SK-N-SH treated with all-trans-retinoic acid at 6 μM for 48 hours (cell line): ENCODE measurements at places on chromosomes 6 and 20.

- ATAC-seq, result no peak
Observed at GRCh38 chr20:20205141-20205861, 153.0 kb downstream of the CFAP61 start.

DNA sequence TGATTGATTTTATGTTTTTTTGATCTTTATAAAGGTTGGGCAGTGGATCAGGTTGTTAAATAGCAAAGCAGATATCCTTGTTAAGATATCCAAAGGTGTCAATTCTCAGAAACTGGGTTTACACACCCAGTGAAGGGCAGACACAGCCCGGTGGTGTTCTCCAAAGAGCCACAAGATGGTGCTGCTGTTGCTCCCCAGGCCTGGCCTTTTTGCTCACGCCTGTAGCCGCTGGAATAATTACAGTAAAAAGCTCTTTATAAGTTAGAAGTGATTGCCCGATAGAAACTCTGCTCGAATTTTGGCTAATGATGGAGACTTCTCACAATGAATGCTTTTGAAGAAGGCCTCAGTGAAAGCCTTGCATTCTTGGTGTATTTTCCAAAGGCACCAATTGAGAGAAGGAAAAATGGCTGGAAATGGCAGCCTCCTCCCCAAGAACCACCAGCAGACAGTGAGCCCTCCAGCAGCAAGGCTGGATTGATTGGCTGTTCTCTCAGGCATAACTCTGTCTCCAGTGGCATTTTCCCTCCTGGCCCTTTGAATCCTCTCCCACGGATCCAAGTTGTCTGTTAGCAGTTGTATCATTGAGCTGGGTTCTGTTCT, 120.5 kb upstream of the CHD6 start:
- peak; percentile 78; the same call in 1 of the 3 replicates for ATAC-seq

DNA sequence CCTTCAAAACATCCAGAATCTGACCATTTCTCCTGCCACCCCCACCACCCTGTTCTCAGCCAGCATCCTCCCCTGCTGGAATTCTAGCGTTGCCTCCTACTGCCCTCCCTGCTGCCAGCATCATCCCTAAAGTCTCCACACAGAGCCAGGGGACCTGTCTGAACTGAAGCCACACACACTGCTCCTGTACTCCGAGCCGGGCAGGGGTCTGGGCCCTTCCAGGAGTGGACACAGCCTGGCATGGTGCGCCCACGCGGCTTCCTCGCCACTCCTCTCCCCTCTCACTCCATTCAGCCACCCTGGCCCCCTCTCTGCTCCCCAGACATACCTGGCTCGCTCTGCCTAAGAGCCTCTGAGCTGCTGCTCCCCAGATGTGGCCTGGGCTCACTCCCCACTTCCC, 155.5 kb downstream of the PREX1 start:
- no peak for ATAC-seq

- ATAC-seq, result no peak
Observed at GRCh38 chr6:151624900-151625536, 131.2 kb downstream of the CCDC170 start.

GRCh38 chr6:54284161-54284860, 23.9 kb upstream of the TINAG start:
- no peak for ATAC-seq

DNA sequence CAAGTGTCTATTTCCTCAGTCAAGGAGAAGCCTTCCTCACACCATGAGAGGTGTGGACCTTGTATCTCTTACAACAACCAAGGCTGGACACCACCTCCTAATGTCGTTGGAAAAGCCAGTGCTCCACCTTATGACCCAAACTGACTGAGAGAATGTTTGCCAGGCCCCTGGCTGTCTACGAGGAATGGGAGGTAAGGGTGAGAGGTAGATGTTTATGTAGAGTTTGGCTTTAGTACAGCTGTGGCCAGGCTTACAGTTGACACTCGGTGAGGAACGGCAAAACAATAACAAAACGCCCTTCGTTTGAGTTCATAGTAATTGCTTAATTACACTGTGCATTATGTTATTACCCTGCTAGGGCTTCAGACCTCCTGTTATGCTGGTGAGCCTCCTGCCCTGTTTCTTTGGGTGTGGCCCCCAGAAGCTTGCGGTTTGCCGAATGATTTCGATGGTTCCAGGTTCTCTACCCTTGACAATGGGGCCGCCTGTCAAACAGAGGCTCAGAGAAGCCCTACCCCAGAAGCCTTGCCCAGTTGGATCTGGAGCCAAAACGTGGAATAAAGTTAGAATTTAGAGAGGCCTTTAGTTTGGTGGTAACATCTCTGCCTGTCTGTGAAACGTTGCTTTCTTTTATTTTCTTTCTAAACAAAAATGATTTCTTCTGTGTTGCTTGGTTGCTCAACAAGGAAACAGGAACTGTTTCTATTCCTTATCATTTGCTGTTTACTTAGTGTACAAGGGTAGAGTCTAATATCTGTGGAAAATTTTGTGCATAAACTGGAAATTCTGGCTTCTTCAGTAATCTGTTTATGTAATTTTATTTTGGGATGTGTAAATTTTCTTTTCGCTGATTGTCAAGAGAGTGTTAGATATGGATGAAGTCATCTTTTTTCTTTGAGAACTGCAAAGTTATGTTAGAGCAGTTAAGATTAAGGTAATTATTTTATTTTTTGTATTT, 60.4 kb upstream of the FOXQ1 start:
- no peak for ATAC-seq

- no peak for ATAC-seq
Observed at GRCh38 chr6:132548746-132549463, 3.6 kb upstream of the TAAR8 start.

GRCh38 chr6:115838763-115839401, 221.8 kb downstream of the FRK start:
- ATAC-seq, result 0 out of 3 replicates have a peak, but pooled peaks have one; percentile 53

- ATAC-seq, result no peak
Observed at GRCh38 chr6:71334768-71335167, 46.2 kb downstream of the OGFRL1 start.

DNA sequence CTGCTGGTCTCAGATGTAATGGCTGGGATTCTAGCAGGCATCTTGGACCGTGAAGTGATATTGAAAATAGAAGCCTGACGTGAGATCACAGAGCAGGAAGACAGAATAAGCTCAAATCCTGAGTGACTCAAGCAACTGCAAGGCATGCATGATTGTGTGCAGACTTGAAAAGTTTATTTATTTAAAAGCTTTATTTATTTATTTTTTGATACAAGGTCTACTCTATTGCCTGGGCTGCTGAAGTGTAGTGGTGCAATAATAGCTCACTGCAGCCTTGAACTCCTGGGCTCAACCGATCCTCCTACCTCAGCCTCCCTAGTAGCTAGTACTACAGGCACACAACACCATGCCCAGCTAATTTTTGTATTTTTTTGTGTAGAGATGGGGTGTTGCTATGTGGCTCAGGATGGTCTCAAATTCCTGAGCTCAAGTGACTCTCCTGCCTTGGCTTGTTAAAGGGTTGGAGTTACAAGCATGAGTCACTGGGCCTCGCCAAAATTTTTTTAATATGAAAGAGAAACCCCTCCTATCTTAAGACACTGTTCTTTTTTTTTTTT, 40.1 kb upstream of the RNF144B start:
- peak; percentile 34; the same call in 2 of the 3 replicates for ATAC-seq

- ATAC-seq, result no peak
Observed at GRCh38 chr20:61306937-61307475, 54.9 kb downstream of the CDH4 start.

DNA sequence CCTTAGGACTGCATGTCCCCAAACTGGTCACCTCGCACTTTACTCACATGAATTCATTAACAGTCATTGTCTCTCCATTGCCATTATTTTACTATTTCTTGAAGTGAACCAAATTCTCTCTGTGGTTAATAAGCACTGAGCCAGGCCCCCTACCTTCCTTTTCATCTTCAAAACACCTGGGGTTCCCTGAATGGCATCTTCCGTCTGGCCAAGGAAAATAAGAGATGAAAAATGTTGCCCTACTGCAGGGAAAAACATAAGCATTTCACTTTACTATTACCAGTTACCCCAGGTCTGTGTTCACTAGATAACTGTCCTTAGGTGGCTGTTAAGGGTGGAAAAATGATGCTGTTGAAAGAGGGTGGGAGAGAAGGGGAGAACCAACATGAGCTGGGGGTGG, 10.0 kb upstream of the NKX2-2 start:
- ATAC-seq, result no peak

DNA sequence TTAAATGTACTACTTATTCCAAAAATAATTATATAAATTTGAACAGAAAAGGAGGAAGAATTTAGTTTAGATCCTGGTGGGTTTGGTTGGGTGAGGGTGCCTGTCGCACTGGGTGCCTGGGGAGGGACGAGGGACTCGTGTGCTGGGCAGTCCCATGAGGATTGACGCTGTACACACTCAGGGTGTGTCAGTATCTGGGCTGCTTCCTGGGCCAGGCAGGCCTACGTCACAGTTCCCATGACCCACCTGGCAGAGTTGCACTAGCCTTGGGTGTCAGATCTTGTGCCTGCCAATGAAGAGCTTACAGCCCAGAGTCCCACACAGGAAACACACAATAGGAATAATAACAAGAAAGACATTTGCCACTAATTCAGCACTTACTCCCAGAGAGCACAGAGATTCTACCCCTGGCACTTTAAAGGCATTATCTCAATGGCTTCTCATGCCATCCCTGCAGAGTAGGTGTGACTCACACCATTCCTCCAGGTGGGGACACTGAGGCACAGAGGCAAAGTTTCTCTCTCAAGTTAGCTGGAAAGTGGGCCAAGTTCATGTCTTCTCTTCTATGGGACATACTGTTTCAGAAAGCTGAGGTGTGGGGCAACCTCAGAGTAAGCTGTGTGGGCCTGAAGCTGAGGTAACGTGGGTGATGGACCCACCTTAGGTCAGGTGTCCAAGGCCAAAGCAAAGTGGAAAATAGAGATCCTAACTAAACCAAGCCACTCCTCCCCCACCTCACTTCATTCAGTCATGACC, 1.3 kb upstream of the SDCBP2 start:
- no peak for ATAC-seq

DNA sequence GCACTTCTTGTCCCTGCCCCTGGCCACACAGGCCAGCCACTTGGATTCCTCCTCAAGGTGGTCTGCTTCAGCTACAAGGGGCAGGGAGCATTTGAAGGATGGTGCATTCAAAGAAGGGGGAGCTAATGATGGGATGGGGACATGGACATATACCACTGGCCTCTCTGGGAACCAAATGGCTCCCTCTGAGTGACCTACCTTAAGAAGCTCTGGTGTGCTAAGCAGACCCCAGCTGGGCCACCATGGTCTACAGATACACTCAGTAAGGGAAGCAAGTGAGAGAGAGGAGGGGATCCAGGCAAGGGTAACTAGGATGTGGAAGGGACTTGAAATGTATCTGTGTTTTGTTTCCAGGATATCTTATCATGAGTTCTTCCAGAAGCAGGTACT, 62.4 kb downstream of the TTI1 start:
- ATAC-seq, result no peak

DNA sequence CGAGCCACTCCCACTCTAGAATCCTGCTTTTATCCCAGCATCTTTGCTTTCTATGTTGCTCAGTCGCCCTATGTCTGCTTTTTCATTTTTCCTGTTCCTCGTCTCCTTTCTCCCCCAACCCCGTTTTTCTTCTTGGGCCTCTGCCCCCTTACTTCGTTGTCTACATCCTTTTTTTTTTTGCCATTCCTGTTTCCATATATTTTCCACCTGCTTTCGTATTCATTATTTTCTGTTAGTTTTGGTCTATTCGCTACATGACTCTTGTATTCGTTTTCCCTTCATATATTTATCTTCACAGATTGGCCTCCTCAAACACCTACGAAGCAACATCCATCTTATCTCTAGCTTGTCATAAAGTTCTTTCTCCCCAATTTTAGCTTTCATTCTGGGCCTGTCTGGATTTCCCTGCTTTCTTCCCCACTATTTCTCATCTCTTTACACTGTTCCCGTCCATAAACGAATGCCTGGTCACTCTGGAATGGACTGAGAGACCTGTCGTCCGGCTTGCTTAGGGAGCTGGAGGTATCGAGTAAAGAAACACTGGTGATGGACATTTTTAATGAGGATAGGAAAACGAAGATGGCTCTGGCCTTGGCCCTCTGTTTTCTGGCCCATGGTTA, 915 bp downstream of the PRRC2A start:
- no peak for ATAC-seq

- peak; percentile 38; the same call in 2 of the 3 replicates for ATAC-seq
Observed at GRCh38 chr6:107132330-107132954, 17.1 kb upstream of the BEND3 start.

- peak; percentile 61 for ATAC-seq
Observed at GRCh38 chr6:155185544-155185943, 78.3 kb upstream of the CLDN20 start.

GRCh38 chr20:49563015-49563980, 4.6 kb downstream of the PTGIS start:
- no peak for ATAC-seq

DNA sequence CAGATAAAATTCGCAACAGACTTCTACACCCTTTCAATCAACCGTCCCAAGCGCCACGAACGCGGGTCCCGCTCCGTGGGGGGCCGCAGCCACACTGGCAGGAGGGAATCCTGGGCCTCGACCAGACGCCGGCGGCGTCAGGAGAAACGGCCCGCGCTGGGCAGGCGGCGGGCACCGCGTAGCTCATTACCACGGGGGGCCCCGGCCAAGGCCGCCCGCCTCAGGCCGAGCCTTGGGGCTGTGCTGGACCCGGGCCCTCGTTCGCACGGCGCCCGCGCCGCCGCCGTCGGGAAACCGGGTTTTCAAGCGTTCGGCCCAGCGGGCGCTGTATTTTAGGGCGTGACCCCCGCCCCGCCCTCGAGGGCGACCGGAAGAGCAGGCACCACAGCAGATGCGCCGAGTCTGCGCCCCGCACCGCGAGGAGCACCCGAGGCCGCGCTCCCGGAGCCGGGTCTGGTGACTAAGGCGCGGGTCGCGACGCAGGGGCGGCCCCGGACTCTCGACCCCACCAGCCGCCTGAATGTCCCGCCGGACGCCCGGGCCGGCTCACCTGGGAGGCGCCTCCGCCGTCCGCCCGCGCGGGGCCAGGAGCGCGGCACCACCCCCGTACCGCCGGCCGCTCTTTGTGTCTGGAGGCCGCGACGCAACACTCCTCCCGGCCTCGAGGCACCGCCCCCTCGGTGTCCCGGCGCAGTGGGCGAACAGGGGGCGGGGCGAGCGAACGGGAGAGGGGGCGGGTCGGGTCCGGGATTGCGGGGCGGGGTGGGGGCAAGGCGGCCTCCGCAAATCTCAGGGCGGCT, at the start of gene NINL:
Gene NINL (minus strand): TSS at position 627 of the 800 bp plus-strand sequence. CDS start 58,944 bp downstream, outside the sequence.
- ATAC-seq, result peak; percentile 91

- ATAC-seq, result no peak
Observed at GRCh38 chr20:35021831-35022230, 66.2 kb downstream of the MYH7B start.

DNA sequence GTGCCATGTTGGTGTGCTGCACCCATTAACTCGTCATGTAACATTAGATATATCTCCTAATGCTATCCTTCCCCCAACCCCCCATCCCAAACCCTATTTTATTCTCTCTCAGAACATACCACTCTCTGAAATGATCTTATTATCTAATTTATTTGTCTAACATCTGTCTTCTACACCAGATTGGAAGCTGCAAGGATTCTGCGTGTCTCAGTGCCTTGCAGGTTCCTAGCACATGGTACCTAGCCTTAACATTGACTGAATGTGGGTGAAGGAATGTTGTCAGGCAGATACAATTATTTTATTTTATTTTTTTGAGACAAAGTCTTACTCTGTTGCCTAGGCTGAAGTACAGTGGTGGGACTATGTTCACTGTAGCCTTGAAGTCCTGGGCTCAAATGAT, 124.9 kb downstream of the BCAS1 start:
- ATAC-seq, result no peak

GRCh38 chr20:7189231-7189630, 421.7 kb downstream of the BMP2 start:
- ATAC-seq, result no peak
